Amygdala (tissue), 56 donors: ENCODE measurements at places on chromosomes 3 and 15.

GRCh38 chr3:71450162-71450561 lies 133.4 kb downstream of the FOXP1 start:
- no peak for DNase-seq

DNA sequence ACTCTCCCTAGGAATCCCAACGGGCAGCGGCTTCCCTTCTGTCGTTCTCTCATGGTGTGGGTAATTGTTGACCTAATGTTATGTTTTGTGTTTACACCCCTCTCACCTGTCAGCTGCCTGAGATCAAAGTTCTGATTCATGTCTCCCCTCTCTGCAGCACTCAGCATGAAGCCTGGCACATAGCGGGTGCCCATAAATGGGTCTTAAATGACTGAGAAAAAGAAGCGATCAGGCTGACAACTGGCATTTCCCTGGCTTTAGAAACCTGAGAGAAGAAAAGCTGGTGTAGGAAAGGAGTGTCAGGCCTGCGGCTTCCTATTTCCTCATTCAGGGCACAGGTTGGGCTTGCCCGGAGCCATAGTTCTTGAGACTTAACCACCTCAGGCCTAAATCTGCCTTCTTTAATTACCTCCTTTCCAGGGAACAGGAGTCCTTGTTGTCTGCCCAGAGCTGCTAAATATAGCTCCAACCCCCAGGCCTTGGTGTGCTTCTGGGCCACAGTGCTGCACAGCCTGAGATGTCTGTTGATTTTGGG lies 31.8 kb downstream of the LPP start:
- DNase-seq: peak; percentile 12

- DNase-seq: no peak
Measured at GRCh38 chr15:70494852-70495571, 268.3 kb downstream of the UACA start.

- no peak for DNase-seq
Measured at GRCh38 chr3:27680517-27681246, 41.4 kb downstream of the EOMES start.

DNA sequence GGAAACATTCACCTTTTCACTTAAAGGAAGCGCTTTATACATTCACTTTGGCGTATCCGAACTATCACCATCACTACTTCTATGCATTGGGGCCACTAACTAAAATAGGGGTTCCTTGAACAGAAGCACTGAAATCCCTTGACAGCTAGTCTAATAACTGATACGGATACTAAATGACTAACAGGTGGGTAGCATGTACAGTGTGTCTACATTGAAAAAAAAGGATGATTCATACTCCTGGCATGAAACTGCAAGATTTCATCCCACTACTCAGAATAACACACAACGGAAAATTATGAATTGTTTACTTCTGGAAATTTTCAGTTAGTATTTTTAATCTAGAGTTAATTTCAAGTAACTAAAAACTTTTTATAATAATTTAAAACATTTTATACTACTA lies 96.7 kb downstream of the SMARCC1 start:
- no peak for DNase-seq

- DNase-seq: no peak
Measured at GRCh38 chr15:73934281-73934680, 8.0 kb downstream of the LOXL1 start.

DNA sequence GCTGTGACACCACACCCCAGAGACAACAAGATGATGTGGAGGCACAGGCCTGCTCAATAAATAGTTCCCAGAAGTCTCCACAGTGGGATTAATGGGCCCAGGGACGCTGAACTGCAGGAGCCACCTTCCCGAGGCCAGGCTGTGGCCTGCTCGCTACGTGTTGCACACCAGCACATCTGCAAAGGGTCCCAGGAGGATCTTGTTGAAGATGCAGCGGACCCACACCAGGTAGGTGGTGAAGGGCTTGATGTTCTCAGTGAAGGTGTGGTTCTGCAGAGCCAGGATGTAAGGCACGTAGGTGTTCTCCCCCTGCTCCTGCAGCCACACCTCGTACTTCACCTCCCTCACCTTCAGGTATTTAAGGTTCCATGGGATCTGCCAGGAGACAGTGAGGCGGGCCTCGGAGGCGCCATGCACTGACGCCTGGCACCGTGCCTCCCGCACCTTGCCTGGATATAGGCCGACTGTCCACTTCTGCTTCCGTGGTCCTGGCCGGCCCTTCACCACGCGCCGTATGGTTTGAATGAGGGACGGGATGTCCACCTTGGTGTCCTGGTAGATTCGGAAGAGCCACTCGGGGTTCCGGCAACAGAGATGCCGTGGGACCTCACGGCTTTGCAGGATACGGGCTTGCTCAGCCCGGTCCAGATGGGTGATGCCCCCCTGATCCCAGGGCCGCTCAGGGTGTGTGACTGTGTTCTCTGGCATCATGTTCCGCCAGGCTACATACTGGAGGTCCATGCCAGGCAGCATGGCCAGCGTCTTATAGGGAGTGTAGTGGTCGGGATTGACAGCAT lies 26.1 kb downstream of the POMGNT2 start:
- no peak for DNase-seq

- DNase-seq: no peak
Measured at GRCh38 chr3:144033863-144034262, 62.2 kb downstream of the DIPK2A start.

DNA sequence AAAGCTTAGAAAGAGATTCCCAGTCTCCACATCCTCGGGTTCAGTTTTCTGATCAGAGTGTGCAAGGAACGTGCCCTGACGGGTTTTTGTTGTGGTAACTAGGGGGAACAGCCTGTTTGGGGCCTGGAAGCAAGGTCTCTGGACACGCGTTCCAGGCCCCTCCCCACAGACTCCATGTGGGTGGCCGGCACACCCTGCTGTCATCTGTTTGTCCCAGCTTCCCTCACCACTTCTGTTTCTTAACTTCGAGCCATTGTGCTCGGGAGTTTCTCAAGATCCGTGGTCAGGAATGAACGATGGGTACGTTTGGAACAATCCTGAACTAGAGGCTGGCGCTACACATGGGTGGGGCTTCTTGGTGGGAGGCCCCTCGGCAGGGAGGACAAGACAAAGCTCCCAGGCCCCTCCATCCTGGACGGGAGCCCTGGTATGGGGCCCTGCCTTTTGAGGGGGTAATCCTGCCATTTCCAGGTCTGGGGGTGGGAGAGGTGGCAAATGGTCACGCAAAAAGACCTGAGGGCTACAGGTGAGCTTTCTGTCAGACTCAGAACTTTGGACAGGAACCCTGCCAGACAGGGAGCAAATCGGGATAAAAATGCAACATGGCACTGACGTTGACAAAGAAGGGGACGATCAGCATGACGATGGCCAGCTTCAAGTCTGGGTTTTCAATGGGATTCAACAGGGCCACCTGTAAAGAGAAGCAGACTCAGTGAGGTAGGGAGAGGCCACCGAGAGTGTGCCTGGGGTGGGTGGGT lies 8.5 kb upstream of the MUSTN1 start:
- no peak for DNase-seq
